Activated T-helper 1 cell treated with Interleukin-2 at 50 U/mL for 16 hours (primary cell): ENCODE measurements at places on chromosomes 12 and 14.

GRCh38 chr14:60506462-60506984 is 2.4 kb upstream of the SIX6 start:
- no peak for DNase-seq

DNA sequence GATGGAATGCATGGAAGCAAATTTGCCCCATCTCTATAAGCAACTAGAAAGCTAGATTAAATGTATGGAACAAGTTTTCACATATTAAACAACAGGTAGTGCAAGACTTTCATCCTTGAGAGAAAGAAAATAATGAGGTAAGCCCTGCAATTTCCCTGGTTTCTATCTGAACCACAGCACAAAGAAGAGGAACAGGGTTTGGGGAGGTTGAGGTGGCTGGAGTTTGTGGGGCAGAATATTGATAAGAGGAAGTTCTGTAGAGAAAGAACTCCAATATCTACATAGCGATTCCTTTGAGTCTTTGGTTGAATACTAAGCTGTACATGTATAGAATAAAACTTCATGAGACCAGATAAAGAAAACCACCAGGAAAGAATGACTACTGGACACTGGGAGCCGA is 96.3 kb upstream of the CCND2 start:
- DNase-seq, result no peak

DNA sequence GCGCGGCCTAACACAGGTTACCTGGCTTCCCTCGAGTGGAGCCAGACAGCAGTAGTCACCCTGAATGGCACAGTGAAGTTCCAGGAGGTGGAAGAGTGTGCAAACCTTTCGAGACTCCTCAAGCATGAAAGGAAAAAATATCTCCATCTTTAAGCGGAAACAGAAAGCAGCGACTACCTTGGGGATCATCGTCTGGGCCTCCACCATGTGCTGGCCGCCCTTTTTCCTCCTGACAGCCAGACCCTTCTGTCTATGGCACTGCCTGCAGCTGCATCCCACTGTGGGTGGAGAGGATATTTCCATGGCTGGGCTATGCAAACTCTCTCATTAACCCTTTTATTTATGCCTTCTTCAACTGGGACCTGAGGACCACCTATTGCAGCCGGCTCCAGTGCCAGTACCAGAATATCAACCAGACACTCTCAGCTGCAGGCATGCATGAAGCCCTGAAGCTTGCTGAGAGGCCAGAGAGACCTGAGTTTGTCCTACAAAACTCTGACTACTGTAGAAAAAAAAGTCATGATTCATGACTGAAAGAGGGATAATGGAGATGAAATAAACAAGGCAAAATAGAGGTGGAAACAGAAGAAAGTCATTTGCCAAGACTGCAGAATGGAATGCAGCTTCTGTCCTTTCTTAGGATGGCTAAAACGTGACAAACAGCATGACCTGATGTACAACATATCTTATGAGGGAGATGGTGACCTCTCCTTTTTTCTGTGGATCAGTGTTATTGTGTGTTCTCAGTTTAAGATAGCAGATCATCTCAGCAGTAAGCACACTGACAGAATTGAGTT is 2.4 kb upstream of the HEBP1 start:
- no peak for DNase-seq

DNA sequence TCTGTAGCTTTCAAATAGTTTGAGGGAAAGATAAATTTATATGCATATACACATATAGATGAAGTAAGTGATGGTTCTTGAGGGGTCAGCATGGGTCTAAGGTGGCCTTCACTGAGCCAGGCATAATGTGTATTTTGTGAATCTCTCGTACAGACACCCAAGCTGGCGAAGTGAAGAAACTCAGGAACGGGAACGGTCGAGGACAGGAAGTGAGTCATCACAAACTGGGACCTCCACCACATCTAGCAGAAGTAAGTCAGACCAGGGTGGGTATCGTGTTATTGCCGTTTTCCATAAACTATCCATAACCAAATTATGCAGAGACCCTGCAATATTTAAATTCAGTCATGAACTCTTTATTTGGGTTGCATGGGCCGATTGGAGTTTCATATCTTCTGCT is 15.4 kb upstream of the TNS2 start:
- no peak for DNase-seq

- DNase-seq, result no peak
Observed at GRCh38 chr12:115384391-115384790, 700.4 kb upstream of the TBX3 start.

- DNase-seq, result no peak
Observed at GRCh38 chr14:54330876-54331275, 65.9 kb upstream of the CDKN3 start.

- DNase-seq, result no peak
Observed at GRCh38 chr14:79668951-79669350, 542.4 kb downstream of the DIO2 start.

DNA sequence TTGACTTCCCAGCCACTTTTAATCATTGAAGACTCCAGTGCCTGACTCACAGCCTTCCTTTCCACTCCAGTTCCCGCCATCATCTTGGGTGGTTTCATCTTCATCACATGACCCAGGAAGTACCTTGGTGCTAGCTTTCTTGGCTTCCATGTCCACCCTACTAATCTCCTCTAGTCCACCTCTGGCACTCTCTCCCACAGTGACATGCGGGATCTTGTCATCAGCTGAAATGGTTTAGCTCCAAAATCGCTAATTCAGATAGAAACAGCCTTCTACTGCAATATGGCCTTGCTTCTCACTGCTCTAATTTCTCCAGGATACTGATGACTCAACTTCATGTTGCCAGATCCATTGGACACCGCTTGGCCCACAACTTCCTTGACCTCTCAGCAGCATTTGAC is 24.5 kb downstream of the WDR20 start:
- no peak for DNase-seq

DNA sequence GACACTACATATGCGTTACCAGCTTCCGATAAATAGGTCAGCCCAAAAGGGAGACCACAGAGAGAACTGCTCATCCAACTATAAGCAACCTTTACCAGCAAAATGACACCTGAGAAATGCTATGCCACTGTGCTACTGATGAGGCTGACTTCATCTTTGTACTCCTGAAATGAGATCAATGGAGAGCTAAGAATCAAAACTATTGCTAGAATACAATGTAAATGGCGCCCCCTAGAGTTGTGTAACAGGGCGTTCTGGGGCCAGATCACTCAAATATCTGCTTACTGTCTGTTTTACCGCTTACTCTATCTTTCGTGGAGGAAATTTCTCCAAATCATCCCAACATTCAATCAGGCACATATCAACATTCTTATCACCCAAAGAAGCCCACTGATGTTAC is 4.6 kb downstream of the ZNF384 start:
- no peak for DNase-seq

GRCh38 chr14:76742966-76743365 is 18.3 kb upstream of the VASH1 start:
- DNase-seq, result no peak

GRCh38 chr12:78698747-78699146 is 165.8 kb upstream of the SYT1 start:
- DNase-seq, result no peak

DNA sequence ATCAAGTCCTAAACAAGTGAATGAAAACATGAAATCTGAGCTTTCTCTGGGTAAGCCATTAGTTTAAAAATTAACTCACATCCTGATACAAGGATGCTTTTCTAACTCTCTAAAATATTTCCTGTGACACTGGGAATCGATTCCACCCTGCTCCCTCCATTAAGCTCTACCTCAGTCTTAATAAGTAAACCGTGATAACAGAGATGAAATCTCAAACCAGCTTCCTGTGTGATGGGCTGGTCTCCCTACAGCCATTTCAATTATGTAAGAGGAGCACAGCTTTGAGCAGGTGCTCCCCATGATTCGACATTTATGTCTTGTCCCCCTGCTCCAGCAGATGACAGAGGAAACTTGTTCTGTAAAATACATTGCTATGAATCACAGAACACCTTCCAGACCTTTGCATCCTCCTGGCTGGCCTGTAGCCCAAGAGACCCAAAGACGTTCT is 59.0 kb downstream of the GAS2L3 start:
- DNase-seq, result no peak

GRCh38 chr14:24834956-24835355 is 201.0 kb upstream of the GZMB start:
- DNase-seq, result no peak

GRCh38 chr14:95480109-95480886 is 36.2 kb downstream of the SYNE3 start:
- peak; percentile 21 for DNase-seq

- DNase-seq, result no peak
Observed at GRCh38 chr12:117343296-117343695, 18.1 kb downstream of the NOS1 start.
